ENCODE measurements at places on chromosomes 5 and 9.

DNA sequence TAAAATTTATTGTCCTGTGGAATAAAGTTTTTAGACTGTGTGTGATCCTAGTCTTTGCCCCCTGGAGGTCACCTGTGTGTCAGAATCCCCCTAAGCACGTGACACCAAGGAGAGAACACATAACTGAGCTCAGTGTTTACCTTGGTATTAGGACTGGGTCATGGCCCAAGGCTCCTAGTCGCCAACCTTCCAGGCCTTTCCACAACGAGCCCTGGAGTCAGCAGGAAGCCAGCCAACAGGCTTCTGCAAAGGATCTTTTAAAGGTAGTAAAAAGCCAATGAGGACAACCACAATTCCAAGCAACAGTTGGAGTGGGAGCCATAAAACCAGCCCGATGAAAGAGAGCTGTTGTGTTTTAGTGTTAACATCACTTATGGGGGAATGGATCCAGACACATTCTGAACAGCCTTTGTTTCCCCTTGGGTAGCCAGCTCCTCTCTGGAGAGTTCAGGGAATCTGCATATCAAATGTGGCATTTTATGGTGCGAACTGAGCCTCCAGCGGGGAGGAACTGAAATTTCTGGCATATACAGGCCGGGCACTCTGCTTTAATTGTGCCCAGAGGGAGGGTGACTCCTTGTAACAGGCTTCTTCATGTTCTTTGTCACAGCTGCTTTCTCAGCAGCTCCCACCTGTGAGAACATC is 239.9 kb downstream of the FSTL4 start:
- DNase-seq, result no peak

GRCh38 chr5:16025681-16026080 is 153.9 kb downstream of the MARCHF11 start:
- DNase-seq, result no peak

GRCh38 chr5:141908796-141909195 is 14.9 kb upstream of the DELE1 start:
- DNase-seq, result peak; percentile 61

- DNase-seq, result peak; percentile 57
Measured at GRCh38 chr5:59725392-59725767, 168.1 kb downstream of the PDE4D start.

DNA sequence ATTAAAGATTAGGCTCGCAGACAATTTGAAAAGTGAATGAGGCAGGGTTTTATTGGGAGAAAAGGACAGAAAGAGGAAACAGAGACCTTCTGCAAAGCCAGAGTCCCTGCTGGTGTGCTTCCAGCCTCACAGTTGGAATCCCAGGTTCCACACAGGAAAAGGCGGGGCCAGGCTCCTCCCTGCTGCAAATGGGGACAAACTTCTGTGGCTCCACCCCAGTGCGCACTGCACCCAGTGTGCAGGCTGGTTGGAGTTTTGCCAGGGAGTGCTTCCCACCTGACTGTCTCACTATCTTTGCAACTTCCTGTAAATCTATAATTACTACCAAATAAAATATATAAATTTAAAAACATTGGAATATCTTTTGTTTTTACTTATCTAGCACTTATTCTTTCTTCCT is 386.0 kb upstream of the GRIN3A start:
- DNase-seq, result no peak

- DNase-seq, result peak; percentile 24
Measured at GRCh38 chr9:72427801-72428200, 62.8 kb upstream of the ZFAND5 start.

- DNase-seq, result no peak
Measured at GRCh38 chr9:86577420-86578333, 223.5 kb upstream of the TUT7 start.

DNA sequence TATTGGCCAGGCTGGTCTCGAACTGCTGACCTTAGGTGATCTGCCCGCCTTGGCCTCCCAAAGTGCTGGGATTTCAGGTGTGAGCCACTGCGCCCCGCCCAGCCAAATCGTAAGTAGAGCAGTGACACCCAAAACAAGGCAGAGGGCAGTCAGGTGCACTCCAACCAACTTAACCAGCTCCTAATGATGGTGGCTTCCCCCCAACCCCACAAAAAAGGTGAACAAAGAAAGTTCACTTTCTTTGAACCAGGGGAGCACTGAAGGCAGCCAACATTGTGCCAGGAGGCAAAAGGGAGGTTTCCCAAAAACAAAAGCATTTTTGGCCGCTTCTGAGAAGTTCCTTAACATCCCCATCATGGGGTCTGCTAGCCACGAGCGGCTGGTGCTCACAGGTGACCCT is 9.6 kb downstream of the GMCL2 start:
- DNase-seq, result no peak

- no peak for DNase-seq
Measured at GRCh38 chr9:121219530-121219929, 17.9 kb upstream of the RAB14 start.

- DNase-seq, result no peak
Measured at GRCh38 chr5:18097817-18098216, 463.6 kb downstream of the TAF11L14 start.

DNA sequence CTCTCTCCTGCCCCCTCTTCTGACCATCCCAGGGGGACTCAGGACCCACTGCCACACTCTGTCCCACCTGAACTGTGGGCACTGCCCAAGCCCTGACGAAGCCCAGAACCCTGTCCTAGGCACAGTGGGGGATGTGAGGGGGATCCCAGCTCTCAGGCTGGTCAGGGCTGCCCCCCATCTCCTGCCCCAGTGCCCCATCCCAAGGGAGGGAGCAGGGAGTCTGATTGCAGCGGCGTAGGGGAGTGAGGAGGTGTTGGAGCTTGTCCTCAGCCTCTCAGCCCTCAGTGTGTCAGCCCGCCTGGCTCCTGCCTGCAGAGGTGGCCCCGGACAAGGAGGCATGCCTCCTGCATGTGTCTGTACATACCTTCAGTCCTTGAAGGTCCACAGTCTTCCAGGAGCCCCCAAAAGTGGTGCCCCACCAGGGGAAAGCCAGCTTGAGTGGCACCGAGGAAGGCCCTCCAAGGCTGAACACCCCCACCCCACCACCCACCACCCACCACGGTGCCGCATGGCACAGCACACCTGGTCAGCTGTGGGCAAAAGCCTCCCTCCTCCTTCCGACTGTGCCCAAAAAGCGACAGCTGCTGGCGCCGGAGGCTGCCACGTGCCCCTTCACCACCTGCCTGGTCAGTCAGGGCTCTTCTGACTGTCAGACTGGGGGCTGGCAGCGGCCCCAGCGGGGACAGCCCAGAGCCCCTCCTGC is 930 bp downstream of the SARDH start:
- DNase-seq, result no peak

GRCh38 chr9:98438666-98439065 is 183.2 kb upstream of the TBC1D2 start:
- DNase-seq, result no peak

DNA sequence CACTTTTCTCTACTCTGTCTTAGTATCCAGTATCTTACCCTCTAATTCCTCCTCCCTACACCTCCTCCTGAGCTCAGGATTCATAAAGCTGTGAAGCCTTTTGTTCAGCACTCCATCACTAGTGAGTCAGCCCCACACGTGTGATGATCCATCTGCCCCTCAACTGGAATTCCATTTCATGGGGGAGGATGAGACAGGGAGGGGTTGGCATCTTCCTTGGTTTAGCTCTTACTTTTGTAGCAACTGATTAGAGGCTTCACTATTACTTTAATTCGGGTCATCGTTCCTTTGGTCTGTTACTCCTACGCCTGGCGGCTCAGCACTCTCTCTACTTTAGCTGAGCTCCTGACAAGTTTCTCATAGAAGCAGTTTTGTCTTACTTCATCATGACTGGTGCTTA is 11.8 kb downstream of the BTNL8 start:
- DNase-seq, result no peak

- DNase-seq, result no peak
Measured at GRCh38 chr5:10446490-10446889, 4.8 kb downstream of the ROPN1L start.

- DNase-seq, result peak; percentile 12
Measured at GRCh38 chr5:38258319-38259061, at the start of gene EGFLAM. Gene EGFLAM (plus strand): TSS chr5:38258559. CDS start chr5:38258755, 196 bp downstream.

DNA sequence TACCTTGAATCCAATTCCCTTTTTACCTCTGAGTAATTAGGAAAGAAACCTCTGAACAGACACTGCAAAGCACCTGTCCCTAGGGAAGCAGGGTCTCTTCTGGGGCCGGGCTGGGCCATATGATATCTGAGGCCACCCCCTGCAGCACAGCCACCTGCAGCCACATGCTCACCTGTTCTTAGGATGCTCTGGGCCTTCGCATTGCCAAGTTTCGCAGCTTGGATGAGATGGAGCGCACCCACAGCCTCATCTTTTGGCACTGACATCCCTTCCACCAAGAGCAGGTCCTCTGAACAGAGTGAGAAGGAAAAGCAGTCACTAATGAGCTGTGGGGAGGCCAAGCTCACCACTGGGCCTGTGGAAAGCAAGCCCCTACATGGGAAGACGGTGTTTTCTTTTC is 27.3 kb downstream of the CLTA start:
- DNase-seq, result no peak

GRCh38 chr5:65961633-65962032 is 35.3 kb downstream of the ERBIN start:
- peak; percentile 36 for DNase-seq

- no peak for DNase-seq
Measured at GRCh38 chr9:92974161-92974661, 26.9 kb downstream of the FGD3 start.

DNA sequence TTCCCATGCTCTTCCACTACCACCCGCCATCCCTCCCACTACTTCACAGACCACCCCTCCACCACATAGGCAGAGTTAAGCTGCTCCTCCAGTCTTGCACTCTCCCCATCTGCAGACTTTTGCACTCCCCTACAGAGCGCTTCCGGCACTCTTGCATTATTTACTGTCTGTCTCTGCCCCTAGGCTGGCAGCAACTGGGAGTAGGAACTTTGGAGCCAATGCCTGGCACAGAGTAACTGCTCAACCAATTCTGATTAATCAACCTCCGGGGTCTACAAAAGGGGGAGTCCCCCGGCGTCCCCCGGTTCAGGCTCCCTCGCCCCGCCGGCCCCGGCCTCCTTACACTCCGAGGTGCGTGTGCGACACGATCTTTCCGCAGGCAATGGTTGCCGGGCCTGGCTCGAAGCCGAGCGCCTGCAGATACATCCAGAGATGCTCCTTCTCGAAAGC is 498 bp downstream of the HAUS6 start:
- no peak for DNase-seq

DNA sequence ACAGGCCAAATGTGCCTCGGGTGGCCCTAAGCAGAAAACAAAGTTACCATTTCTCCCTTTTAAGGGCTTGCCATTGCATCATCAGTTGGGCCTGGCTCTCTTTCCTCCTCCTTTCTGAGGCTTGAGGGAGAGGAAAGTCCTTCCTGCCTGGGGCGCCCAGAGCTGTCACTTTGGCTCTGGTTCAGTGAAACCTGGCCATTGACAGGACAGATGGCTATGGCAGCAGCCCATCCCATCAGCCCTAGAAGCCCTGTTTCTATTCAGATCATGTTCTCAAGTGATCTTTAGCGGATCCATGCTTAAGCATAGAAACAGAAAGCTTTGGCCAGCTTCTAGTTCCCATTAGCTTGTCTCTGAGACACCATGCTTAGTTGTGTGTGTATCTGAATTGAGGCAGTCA is 293.4 kb downstream of the YTHDC2 start:
- DNase-seq, result peak; percentile 54

- peak; percentile 90 for DNase-seq
Measured at GRCh38 chr9:99030092-99030511, 74.8 kb upstream of the TGFBR1 start.

GRCh38 chr5:45648744-45649143 is 47.4 kb downstream of the HCN1 start:
- no peak for DNase-seq

GRCh38 chr9:5559659-5560058 is 49.3 kb downstream of the PDCD1LG2 start:
- DNase-seq, result no peak

DNA sequence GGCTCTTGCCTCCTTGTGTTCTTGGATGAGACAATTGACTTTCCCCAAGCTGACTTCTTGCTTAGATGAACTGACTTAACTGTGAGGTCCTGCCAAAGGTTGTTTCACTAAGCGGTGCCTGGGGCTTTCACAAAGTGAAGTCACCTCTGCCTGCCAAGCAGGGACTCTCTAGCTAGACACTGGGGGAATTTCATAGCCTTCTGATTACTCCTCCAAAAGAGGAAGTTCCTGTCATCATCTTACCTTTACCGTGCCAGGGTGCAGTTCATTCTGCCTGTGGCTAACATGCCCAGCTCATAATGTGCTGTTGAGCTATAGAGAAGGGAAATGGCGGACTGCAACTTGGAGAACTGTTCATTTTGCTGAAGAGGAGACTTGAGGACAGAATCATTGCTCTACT is 472.0 kb upstream of the WWC1 start:
- DNase-seq, result no peak
